ENCODE measurements at places on chromosomes 13 and 19.

GRCh38 chr13:105035092-105035491 is 1500.4 kb downstream of the EFNB2 start:
- DNase-seq, result no peak

DNA sequence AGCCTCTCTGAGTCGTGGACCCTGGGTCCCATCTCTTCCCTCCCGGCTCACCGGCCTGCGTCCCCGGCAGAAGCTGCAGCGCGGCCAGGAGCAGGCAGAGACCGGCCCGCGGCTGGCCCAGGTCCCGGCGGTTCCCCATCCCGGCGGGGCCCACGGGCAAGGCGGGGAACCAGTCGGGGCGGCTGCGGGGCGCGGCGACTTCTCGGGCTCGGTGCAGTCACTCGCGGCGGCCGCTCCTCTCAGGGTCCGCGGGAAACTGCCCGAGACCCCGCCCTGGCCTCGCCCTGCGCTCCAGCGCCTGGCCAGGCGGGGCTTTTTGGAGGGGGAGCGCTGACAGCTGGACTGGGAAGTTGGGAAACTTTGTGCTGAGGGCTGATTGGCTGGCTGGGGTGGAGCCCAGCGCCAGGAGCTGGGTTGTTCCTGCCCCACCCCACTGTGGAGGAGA is at the start of gene COL5A3:
TSS of gene COL5A3 (minus strand) at position 258 of the 445 bp plus-strand sequence. CDS start at position 139, 119 bp downstream.
- DNase-seq, result no peak

- no peak for DNase-seq
Measured at GRCh38 chr13:103625194-103625593, 559.0 kb upstream of the SLC10A2 start.

DNA sequence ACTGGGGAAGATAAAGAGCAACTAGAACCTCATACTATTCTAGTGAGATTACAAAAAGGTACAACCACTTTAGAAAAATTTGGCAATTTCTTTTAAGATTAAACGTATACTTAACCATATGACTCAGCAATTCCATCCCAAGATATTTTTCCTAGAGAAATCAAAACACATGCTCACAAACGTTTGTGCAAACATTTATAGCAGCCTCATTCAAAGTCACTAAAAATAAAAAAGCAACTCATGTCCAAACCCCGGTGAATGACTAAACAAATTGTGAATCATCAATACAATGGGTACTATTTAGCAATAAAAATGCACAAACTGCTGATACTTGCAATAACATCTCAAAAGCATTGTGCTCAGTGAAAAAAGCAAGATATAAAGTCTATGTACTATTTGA is 121.5 kb downstream of the FRY start:
- no peak for DNase-seq

- DNase-seq, result peak; percentile 33
Measured at GRCh38 chr19:17234911-17235299, 8.9 kb downstream of the OCEL1 start.

GRCh38 chr13:38872693-38873092 is 117.9 kb downstream of the STOML3 start:
- peak; percentile 3 for DNase-seq

GRCh38 chr13:42110410-42111155 is 62.1 kb downstream of the DGKH start:
- no peak for DNase-seq

DNA sequence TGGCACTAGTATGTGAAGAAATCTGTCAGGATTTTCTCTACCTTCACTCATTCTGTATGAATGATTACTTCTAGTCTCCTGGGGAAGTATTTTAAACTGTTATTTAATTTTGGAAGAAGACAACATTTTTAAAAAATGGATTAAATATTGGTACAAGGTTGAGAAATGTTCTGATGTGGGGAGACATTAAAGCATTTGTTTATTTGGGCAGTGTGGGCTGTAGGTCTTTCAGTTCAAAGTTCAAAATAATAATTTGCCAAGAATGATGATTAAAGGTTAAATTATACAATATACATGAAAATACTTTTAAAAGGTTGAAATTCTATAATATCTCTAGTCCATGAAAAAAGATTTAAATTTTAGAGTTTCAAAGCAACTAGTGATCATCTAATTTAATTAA is 194.7 kb downstream of the NHLRC3 start:
- DNase-seq, result no peak

DNA sequence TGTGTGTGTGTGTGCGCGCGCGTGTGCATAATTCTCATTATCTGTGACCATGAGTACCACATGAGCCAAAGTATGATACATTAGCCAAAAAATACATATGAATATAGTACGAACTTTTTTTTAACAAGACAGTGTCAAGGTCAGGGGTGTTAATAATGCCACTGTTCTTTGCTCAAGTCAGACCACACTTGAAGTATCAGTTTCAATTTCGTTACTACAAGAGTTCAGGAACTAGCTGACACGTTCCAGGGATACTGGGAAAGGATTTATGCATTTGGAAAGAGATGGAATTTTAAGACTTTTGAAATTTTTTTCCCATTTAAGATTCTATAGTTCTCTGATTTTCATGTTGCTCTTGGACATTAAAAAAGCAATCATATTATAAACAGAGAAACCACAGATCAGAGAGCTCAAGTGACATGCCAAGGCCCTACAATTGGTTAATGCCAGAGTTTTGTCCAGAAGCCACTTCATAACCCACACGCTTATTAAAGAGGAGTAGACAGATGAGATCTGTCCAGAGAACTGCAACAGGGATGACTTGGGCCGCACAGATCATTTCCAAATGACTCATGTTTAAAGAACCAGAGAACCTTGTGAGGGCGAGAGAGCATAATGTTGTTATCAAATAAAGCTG is 718.8 kb upstream of the SGCG start:
- no peak for DNase-seq

DNA sequence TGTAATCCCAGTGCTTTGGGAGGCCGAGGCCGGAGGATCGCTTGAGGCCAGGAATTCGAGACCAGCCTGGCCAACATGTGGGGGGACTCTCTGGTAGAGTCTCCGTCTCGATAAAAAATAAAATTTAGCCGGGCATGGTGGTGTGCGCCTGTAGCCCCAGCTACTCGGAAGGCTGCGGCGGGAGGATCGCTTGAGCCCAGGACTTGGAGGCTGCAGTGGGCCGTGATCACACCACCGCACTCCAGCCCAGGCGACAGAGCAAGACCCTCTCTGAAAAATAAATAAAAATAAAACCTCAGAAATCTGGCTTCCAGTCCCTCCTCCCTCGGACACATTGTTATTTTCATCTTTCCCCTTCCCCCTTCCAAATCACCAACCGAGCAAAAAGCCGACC is 332 bp downstream of the IRGQ start:
- no peak for DNase-seq

GRCh38 chr13:33178209-33178840 is 107.2 kb downstream of the STARD13 start:
- DNase-seq, result no peak

GRCh38 chr19:45630463-45630862 is 8.7 kb downstream of the EML2 start:
- no peak for DNase-seq

GRCh38 chr19:50003254-50003788 is 21.9 kb downstream of the VRK3 start:
- no peak for DNase-seq

- no peak for DNase-seq
Measured at GRCh38 chr19:18274781-18275356, 617 bp upstream of the IQCN start.

DNA sequence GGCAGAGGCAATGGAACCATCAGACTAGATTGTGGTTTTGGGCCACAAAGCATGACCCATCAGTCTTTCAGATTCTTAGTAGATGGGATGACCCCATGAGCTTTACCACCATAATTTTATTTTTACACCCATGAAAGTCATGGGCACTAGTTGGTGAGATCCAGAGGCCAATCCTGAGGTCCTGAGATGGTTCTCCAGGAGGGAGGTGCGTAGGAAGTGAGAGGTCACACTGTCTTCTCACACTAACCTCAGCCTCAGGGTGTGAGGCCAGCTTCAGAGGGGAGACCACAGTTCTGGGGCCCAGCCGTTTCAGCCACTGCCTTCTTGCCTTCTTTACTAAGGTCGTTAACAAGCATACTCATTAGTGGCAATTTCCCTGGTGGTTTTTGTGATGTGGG is 106.4 kb downstream of the AKAP11 start:
- no peak for DNase-seq

GRCh38 chr13:24050292-24050711 is 110.2 kb upstream of the SPATA13 start:
- DNase-seq, result no peak

GRCh38 chr19:49853852-49854377 is 3.0 kb downstream of the PTOV1 start:
- DNase-seq, result no peak

DNA sequence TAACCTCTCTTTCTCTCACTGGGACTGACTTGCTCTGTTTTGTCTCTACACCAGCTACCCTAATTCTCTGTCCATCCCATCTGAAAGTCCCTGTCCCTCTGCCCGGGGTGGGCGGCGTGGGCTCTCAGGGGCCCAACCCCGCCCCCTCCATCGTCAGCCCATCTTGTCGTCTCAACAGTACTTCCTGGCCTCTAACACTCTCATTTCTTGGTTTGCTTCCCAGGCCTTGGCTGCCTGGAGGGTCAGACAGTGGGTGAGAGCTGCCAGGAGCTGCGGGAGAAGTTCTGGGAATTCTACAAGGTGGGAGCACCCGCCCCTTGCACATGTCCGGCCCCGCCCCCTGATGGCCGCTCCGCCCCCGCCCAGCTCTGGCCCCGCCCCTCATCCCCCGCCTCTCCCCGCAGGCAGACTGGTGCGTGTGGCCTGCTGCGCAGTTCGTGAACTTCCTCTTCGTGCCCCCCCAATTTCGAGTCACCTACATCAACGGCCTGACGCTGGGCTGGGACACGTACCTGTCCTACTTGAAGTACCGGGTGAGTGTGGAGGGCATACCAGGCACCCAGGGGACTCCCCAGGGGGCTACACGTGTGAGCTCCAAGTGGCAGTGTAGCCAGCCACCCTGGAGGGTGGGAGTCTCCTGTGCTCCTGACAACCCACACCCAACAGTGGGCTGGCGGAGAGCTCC is 1.7 kb downstream of the MPV17L2 start:
- DNase-seq, result no peak

DNA sequence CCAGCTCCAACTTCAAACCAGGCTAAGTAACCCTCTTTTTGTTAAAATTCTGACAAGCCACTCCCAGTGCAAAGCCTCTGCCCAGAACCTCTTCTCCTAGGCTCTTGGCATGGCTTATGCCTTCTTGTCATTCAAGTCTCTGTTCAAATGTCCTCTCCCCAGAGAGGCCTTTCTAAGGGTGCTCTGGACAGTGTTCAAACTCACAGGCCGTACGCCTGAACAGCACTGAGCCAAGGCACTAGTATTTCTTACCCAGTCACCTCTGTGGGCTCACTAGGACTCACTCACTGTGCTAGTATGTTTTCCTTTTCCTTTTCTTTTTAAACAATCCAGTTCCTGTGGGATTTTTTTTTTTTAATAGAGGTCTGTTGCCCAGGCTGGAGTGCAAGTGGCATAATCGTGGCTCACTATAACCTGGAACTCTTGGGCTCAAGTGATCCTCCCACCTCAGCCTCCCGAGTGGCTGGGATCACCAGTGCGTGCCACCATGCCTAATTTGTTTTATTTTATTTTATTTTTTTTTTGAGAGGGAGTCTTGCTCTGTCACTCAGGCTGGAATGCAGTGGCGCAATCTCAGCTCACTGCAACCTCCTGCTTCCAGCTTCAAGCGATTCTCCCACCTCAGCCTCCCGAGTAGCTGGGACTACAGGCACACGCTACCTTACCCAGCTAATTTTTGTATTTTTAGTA is 2.3 kb upstream of the ASF1B start:
- no peak for DNase-seq

DNA sequence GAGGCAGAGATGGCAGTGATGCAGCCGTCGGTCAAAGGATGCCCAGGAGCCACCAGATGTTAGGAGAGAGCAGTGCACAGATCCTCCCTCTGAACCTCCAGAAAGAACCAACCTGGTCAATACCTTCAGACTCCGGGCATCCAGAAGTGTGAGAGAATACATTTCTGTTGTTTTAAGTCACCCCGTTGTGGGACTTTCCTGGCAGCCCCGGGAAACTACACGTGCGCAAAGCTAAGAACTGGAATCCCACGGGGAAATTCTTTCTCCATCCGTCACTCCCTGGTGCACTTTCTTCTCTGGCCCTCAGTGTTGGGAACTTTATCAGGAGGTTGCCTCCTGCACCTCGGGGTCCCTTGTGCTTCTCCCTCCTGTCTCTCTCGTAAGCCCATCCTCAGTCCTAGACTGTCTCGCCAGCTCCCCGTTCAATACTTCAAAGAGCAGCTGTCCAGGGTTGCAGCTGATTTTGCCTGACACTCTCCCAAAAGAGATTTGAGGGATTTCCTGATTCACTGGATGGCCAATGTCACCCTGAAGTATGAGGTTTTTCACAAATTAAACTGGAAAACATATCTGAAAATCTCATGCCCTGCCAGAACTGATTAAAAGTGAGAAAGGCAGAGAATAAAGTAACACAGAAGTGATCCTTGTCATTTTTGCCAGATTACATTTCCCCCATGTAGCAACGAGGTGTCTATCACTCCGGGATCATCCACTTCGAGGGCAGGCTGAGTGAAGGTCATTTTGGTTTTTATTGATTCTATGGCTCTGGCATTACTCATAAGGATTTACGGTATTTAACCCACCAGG is 136.8 kb downstream of the DCT start:
- DNase-seq, result no peak

GRCh38 chr19:35457173-35457572 is 9.1 kb downstream of the FFAR2 start:
- no peak for DNase-seq

GRCh38 chr19:6947745-6948144 is 60.4 kb downstream of the ADGRE1 start:
- no peak for DNase-seq

DNA sequence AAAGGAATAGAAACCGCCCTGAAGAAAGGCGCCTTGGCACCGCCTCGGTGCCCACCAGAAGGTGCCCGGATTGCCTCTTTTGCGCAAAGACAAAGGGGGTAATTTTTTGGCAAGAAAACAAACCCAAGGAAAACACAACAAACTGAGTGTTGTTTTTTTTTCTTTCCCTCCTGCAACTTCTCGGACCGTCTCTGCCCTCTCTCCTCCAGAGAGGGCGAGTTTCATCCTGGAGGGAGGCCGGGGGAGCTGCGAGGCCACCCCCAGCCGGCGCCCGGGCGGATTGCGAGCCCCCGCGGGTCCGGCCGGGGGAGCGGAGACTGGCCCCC is 2.3 kb downstream of the ZNF536 start:
- no peak for DNase-seq

DNA sequence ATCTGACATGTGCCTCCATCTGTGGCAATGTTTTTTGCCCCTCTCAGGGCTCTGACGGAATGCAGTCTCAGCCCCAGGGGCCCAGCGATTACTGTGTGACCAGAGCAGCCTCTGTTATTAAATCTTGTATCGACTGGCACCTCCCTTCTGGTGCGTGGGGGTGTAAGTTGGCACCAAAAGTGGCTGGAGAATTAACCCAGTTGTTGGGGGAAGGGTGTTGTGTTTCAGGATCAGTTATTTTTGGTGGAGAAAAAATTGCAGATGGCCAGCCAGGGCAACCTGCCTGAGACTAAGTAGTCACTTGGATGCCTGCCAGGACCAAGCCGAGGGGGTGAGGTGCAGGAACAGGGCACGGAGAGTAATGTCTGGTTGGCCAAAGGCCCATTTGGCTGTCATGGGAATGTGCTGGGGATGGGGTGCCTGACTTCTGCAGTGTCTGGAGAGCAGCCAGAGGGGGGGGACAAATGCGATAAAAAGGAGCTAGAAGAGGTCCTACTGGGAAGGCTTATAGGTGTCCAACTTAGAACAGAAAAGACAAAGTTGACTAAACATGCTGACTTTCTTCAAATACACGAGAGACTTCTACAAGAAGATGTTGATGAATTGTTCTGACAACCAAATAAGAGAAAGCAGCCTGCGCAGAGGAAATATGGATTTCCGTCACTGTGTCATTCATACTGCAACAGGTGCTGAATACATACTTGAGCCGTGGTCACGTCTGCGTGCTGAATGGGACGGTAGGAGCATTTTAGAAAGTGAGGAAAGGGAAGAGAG is 69.8 kb downstream of the SIAH3 start:
- DNase-seq, result no peak
